Activated T-cell treated with anti-CD3 and anti-CD28 coated beads for 48 hours (primary cell): ENCODE measurements at places on chromosomes 16 and 17.

DNA sequence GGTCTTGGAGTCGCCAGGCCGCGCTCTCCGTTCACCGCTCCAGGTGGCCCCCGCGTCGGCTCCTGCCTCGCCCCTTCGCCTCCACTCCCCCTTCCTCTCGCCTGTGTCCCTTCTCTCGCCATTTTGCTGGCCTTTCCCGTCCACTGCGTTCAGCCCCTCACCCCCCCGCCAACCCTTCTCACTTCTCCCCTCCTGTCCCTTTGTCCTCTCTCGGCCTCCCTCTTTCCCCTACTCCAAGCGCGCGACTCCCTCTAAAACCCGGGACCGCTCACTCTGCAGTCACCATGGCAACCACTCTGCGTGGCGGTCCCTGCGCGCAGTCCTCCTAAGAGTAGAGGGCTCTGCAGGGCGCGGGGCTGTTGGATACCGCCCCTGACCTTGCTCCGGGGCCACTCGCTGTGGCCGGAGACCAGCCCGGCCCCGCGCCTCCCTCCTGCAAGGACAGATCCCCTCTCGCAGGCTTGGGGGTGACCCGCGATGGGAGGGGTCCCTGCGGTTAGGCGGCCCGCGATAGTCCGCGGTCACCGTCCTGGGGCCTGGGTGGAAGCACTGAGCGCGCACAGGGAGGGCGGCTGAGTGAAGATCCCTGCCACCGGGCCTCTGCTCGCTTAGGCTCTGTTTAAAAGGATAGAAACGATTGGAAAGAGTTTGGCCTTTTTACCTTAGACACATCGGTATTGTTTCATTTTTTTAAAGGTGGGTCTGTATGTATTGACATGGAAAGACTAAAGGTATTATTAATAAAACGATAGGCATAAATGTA lies 454 bp downstream of the CCDC40 start:
- peak; percentile 8 for DNase-seq

GRCh38 chr17:55660178-55660886 lies 62.3 kb downstream of the TMEM100 start:
- no peak for DNase-seq

DNA sequence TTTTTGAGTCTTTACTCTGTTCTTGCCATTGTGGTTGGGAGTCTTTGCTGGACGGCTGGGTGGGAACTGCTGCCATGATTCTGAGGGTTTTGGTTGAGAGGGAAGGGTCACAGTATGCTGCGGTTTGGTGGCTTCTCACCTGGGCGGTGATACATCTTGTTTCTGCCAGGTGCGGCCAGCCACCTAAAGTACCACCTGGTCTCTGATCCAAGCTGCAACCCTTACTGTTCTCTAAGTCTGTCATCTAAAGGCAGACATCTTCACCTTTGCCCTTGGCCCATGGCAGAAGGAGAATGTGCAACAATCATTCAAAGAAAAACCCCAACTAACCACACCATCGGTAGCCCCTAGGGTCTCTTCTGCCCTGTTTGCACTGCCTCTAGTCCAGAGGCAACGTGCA lies 19.6 kb upstream of the MPO start:
- DNase-seq = no peak

- DNase-seq = no peak
These were observed 3.3 kb downstream of the MARCHF10 start for GRCh38 chr17:62804822-62805221.

DNA sequence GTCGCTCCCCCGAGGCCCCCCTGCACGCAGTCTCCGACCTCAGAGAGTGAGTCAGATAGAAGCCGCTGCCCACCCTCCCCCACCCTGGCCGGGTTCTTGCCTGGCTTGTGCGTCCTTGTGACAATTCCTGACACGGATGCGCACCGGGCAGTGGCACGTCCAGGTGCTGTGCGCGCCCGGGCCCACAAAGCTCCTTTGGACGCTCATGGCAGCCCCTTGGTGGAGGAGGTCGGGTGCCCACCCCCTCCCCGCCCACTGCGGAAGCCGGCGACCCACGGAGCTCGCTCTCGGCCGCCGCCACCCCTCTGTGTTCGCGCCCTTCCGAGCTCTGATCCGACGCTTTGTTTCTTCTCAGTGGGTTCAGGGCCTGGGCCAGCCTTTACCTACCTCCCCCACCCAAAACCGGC lies 662 bp upstream of the TUBB3 start:
- DNase-seq = no peak

GRCh38 chr16:2038382-2039231 lies 9.0 kb downstream of the NTHL1 start:
- DNase-seq = no peak

DNA sequence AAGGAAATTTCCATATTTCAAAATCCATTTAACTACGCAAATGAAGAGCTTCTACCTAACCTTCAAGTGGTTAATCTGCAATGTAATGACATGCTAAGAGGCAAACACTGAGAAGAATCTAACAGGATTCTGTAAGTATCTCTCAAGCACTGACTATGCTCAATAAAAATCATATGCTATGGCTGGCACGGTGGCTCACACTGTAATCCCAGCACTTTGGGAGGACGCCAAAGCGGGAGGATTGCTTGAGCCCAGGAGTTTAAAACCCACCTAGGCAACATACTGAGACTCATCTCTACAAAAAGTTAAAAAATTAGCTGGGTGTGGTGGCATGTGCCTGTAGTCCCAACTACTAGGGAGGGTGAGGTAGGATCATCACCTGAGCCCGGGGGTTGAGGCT lies 32.7 kb downstream of the GNA13 start:
- no peak for DNase-seq

- DNase-seq = peak; percentile 74
These were observed 4.5 kb upstream of the HSD17B1 start for GRCh38 chr17:42548070-42548837.

- no peak for DNase-seq
These were observed 55.8 kb downstream of the ACTG1 start for GRCh38 chr17:81456798-81457197.
